ENCODE measurements at places on chromosomes 16 and 17.

- no peak for DNase-seq
Measured at GRCh38 chr16:89175280-89176146, 4.0 kb downstream of the CDH15 start.

DNA sequence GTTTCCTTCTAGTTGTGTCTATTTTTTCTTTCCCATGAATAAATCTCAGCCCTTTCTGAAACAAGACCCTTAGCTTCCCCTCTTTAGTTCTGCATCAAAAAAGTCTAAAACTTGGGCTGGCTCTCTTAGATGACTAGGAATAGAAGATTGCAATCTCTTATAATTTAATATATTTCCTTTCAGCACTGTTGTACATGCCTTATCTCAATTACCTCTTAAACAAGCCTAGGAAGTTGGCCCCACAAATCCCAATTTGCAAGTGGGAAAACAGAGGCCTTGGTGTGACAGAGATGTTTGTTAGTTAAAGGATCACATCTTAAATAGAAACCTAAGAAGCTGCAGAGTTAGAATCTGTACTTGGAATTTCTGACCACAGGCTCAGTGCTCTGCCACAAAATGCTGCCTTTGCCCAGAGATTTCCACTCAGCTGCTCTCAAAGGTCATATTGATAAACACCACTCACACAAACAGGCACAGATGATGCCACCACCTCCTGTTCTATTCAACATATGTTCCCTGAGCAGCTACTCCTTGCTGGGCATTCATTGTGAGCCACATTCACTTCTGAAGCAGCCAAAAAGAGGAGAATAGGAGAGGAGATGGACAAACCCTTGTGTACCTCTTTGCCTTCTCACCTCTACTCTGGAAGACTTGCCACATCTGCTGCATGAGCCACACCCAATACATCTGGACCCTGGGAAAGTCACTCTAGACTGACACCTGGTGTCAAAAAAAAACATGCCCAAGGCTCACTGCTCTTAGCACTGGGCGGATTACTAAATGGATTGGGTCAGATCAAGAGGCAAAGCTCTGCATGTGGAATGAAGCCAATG lies 5.5 kb downstream of the CCDC182 start:
- no peak for DNase-seq

GRCh38 chr16:3023669-3024478 lies at the start of the genes HCFC1R1 and THOC6:
TSS of gene HCFC1R1 (minus strand) at chr16:3023942. CDS start at chr16:3023941, 1 bp downstream.
TSS of gene THOC6 (plus strand) at chr16:3024035. CDS start at chr16:3024327, 292 bp downstream.
- DNase-seq: peak; percentile 95

DNA sequence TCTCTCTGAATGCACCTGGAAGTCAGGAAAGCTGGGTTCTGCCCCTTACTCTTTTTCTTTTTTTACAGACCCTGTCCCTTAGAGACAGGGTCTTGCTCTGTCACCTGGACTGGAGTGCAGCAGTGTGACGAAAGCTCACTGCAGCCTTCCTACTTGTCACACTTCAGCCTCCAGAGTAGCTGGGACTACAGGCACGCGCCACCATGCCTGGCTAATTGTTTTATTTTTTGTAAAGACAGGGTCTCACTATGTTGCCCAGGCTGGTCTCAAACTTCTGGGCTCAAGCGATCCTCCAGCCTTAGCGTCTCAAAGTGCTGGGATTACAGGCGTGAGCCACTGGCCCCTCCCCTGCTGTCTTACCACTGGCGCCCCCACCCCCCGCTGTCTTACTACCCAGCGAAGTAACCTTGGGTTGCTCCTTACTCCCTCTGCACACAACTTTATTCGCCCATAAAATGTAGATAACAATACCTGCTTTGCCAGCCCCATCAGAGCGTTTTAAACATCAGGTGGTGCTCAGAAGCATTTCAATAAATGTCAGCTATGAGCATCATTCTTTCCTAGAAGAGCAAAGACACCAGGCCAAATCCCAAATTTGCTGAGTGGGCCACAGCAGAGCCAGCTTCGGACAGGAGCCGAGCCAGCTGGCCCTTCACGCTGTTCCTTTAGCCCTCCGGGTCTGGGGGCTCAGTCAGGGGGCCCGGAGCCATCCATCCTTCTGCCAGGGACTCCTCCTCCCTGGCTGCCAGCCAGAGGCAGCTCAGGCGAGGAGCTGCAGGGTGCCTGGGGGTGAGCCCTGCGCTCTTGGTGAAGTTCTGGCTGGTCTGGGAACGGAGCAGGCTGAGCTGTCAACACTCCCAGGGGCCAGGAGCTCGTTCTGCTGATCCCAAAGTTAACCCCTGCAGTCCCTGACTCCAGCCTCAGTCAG lies 24.4 kb downstream of the SRL start:
- no peak for DNase-seq

DNA sequence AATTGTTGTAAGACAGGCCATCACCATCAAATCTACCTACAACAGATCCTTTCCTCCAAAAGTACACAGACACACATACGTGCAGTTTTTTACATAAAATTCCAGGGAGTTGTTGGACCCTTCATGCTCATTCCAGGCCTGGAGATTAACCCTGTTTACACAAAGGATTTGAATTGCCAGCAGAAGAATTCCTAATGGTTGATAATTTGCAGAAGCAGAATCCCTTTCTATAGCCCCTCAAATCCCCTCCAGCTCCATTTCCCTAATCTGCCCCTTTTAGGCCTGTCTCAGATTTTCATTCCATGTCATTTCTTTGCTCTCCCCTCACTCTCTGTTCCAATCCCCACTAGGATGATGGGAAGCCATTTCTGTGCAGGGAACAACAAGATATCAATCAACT lies 102.9 kb upstream of the TOX3 start:
- no peak for DNase-seq

- DNase-seq: no peak
Measured at GRCh38 chr17:65220732-65221131, 83.6 kb downstream of the RGS9 start.

All from GM04504 (cell line).